Epithelial cell of alveolus of lung (primary cell): ENCODE measurements at places on chromosomes 2 and 18. TPM values are rescaled to one million over a fixed set of nuclear protein-coding genes. Genes with fewer than 3 reads are reported as not detected.

The FSIP2 gene
- total RNA-seq, result 0.13 and 0.24 TPM in 2 replicates

The CNDP1 gene
- total RNA-seq, result not detected in 2 replicates

The TPO gene
- total RNA-seq, result not detected in 2 replicates

The CAPN13 gene
- total RNA-seq, result under 0.01 TPM in 1 of 2 replicates, not detected in the other
